ENCODE measurements at places on chromosomes 12 and 14.

GRCh38 chr12:992647-993046, 1.6 kb downstream of the ERC1 start:
- no peak for DNase-seq

- DNase-seq, result no peak
Observed at GRCh38 chr12:116426391-116427136, 132.6 kb upstream of the MAP1LC3B2 start.

DNA sequence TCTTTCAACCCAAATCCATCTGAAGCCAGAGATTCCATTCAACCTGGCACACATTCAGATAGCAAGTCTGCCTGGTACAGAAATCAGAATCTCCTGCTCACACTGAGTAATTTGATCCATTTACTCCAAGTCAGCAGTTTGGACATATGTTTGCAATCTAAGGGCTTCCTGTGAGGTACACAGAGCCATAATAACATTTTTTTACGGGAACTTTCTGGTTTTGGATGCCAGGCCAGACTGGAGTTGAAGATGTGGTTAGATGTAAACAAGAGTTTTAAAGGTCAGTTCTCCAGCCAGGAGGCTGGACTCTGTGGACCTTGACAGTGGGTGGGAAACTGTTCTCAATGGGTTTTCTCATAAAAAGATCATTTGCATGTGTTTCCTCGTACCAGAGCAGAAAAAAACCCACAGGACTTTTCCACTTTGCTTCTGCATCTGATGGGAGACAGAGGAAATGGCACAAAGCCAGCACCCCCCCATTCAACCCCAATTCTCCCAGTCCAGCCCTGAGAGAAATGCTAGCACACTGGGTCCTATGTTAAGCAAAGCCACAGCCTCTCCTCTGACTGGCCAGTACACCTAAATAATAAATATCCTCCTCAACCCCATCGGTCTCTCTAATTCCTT, 17.7 kb upstream of the TSPAN11 start:
- no peak for DNase-seq

GRCh38 chr14:42214981-42215491, 608.4 kb downstream of the LRFN5 start:
- no peak for DNase-seq

- no peak for DNase-seq
Observed at GRCh38 chr12:124938108-124938507, 23.7 kb upstream of the UBC start.

DNA sequence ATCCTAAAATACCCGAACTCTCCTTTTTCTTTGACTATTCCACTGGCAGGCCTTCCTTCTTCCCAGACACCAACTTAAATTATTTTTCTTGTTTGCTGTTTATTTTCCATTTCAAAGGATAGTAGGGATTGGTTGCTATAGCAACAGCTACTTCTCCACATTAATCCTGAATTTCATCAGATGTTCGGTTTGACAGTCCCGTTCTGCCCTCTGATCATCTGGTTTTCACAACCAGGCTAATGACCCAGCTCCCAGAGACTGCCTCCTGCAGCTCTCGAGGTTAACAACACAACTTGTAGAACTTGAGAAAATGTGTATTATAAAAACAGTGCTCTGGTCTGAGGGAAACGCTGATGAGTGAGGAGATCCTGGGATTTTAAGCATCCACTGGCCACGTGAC, 45.5 kb downstream of the NUAK1 start:
- no peak for DNase-seq

DNA sequence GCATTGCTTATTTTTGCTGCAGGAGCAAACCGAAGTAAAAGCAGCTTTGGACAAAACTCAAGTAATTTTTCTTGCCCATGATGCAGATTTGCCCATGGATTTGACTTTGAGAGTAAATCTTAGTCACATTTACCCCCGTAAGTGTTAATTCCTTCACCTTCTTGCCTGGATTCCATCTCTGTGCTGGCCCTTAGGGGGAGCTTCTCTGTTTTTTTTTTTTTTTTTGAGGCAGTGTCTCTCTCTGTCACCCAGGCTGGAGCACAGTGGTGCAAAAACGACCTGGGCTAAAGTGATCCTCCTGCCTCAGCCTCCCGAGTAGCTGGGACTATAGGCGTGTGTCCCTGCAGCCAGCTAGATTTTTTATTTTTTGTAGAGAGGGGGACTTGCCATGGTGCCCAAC, 210.2 kb downstream of the FUT8 start:
- DNase-seq, result no peak

GRCh38 chr14:29896354-29896821, 31.3 kb downstream of the PRKD1 start:
- DNase-seq, result peak; percentile 73

- no peak for DNase-seq
Observed at GRCh38 chr14:21299562-21300130, 19.8 kb downstream of the RPGRIP1 start.

DNA sequence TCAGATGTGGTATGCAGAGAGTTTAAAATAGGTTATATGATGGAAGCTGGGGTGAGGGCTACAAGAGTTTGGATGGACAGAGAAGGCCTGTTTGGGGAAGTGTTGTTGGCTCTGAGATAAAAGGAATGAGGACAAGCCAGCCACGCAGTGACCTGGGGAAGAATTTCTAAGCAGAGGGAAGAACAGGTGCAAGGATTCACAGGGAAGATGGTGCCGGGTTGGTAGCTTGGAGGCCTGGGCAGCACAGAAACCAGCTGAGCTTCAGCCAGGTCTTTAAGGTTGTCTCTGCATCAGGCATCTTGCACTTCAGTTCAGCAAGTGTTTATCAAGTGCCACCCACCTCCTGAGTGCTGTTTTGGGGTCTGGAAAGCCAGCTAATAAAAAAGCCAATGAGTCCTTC, 1163.7 kb downstream of the AACS start:
- DNase-seq, result no peak

- no peak for DNase-seq
Observed at GRCh38 chr14:38828183-38828827, 274.7 kb downstream of the SEC23A start.
